ENCODE measurements at places on chromosomes 2 and 18.

DNA sequence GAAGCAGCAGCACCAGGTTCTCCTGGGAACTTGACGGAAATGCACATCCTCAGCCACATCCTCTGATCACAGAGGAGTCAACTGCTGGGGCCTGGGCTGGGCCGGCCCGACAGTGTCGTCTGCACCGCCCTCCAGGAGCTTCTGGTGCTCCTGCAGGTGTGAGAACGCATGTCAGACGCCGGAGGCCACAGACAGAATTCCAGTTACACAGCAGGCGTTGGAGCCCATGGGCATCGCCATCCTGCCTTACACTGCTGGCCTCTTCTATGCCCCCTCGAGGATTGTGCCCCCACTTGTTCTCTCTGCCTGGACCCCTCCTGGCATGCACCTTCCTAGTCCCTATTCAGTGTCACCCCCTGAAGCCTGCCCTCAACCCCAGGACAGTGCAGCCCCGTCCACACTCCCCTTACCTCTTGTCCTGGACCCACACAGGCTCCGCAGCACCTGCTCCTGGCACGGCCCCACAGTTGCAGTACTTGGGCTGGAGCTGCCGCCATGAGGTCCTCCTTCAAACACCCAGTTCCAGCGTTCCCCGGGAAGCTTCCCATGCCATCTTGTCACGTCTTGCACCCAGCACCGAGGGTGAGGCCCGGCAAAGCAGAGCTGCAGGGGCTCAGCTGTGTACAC lies 37.5 kb downstream of the ADI1 start:
- DNase-seq = no peak

GRCh38 chr2:123808243-123808642 lies 216.8 kb upstream of the CNTNAP5 start:
- DNase-seq = no peak

DNA sequence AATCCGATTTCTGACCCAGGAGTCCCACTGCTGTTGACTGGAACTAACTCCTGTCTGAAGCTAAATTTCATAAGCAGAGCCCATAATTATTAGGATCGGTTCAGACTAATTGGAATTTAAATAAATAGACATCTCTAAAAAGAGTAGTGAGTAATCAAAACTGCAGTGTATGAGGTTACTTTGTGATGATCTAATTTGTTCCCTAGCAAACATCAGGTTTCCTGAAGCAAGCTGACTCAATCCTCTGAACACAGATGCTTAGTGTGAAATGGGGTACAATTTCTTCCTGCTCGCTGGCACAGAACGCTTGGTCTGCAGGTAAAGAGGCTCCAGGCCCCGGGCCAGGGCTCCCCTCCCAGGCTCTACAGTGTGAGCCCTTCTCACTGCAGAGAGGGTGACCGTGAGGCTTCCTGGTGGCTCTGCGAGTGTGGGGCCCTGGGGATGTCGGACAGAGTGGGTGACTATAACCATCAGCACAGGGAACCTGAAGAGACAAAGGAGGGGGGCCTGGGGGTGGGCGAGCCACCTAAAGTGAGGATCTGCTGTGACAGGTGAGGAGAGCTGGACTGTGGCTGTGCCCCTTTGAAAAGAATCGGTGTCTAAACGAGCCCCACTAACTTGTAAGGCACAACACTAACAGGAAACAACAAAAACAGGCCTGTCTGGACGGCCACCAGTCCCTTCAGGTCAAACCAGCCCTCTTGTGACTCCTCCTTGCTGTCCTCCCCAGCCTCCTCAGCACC lies 20.2 kb downstream of the CHST10 start:
- no peak for DNase-seq

DNA sequence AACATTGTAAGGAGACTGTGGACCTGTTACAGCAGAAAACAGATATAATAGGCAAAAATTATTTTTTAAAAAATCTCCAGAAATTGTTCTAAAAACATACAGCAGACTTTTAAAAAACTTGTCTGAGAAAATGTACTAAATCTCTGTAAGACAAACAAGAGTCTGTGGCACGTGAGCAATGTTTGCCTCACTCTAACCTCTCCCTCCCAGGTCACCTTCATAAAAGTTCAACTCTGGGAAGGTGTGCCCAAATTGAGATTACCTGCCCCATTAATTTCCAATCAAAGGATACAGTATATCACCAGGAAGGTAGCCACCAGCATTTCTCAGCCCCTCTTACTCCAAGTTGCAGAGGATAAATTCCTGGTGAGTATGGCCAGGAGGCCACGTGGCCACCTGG lies 992.7 kb downstream of the TMEM182 start:
- no peak for DNase-seq

DNA sequence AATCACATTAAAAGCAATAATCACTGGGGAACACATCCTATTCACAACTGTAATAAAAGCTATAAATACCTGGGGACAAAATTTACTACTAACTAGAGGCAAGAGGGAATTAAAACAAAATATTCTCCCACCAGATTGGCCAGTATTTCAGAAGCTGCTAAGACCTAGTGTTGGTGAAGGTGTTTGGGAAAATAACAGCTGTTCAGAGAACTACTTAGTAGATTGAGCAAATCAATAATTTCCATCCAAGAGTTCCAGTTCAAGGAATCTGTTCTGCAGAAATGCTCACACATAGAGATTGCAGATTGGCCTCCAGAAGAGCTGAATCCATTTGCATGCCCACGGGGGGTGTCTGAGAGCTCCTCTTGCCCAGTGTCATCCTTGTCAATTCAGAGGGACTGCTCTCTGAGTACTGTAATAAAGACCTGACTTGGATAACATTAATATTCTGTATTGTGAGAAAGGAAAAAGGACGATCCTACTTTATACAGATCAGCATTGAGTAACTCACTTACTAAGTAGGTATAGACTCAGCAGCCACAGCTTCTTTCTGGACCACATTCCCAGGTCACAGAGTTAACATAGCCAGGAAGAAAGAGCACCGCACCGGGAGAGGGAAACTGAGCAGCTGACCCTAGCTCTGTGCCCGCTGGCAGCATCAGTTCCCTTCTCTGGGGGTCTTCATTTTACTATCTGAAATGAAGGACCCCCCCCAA lies 5.6 kb downstream of the TUBB6 start:
- DNase-seq = no peak

DNA sequence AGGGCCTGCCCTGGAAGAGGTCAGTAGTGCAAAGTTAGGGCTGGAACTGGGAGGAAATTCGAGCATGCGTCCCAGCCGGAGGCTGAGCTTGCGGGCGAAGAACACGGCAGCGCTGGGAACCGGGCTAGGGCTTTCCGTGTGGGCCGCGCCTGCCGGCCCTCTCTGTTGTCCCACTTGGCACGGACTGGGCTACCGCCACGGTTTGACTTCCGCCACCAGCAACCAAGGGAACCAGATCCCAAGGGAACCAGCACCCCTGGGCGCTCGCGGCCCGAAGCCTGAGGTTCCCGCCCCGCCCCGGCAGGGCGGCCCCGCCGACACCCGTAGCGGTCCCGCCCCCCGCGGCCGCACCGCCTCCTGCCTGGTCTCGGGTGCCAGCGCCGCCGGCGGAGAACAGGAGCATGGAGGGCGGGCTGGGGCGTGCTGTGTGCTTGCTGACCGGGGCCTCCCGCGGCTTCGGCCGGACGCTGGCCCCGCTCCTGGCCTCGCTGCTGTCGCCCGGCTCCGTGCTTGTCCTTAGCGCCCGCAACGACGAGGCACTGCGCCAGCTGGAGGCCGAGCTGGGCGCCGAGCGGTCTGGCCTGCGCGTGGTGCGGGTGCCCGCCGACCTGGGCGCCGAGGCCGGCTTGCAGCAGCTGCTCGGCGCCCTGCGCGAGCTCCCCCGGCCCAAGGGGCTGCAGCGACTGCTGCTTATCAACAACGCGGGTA lies at the start of gene SPR:
Gene SPR (plus strand): TSS at position 377 of the 708 bp plus-strand sequence. CDS start 25 bp downstream, at position 402.
- DNase-seq = peak; percentile 75

DNA sequence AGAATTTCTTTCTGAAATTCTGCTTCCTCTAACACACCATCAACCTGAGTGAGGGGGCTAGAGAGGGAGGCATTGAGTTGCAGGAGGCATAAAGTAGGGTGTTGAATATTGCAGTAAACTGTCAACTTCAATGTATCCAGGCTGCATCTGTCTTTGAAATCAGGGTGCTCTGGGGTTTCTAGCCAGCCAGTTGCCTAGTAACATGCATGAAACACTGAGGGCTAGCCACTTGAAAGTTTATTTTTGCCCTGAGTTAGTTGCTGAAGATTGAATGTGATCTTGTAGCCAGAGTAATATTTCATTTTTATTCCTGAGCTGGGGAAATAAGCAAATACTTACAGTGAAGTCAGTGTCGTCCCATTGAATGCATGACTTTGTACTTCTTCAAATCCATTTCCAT lies 41.9 kb downstream of the LHCGR start:
- no peak for DNase-seq

DNA sequence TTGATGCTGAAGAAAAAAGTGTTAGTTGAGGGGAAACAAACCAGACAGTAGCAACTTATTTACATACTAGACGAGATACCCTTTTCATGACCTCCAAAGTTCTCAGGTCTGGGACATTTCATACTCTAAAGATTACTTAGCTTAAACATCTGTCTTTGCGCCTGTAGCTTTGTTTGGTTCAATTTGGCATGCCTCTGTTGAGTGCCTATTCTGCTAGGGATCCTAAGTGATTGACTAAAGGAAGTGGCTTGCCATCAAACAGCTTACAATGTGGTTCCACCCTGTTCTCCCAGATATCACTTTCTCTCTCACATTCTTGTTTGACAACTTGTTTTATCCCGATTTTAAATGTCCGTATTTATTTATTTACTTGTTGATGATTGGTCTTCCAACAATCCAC lies 488.8 kb downstream of the PARD3B start:
- no peak for DNase-seq

- no peak for DNase-seq
Observed at GRCh38 chr18:33871363-33872025, 293.5 kb downstream of the ASXL3 start.

- DNase-seq = no peak
Observed at GRCh38 chr18:45008694-45009413, 328.2 kb downstream of the SETBP1 start.

GRCh38 chr2:200406379-200406778 lies 99.9 kb downstream of the SPATS2L start:
- DNase-seq = no peak

GRCh38 chr2:239544143-239544917 lies 143.5 kb upstream of the HDAC4 start:
- no peak for DNase-seq

DNA sequence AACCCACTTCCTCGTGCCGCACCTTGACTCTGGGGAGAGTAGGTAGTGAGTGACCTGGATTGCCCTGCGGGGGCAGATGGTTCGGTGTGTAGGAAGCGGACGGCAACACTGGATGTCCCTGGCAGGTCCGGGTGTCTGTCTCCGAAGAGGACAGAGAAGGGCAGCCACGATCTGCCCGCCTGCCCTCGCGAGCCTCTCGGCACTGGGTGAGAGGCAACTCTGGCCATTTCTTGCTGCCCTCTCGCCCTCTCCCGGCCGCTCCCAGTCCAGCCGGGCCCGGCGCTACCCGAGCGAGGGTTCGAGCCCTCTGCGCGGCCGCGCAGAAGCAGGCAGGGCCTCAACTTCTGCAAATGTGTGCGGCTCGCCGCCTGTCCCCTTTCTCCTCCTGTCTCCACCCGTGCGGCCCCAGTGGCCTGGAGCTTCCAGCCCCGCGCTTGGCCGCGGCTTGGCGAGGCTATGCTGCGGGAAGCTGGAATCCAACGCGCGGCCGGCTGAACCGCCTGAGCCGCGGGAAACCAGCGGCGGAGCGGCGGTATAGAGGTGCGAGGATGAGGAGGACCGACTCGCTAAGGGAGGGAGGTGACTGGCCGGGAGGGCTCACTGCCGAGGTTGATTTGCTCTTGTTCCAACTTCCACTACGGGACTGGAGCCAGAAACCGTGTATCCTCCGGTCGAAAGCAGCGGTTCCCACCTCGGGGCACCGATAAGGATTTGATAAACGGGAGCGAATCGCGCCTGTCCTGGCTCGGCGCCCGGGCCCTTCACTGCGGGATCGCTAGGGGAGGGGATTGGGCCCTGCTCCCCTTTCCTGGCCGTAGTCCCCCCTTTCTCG lies 1.5 kb downstream of the EPAS1 start:
- peak; percentile 36 for DNase-seq

GRCh38 chr2:236167297-236168109 lies 683 bp downstream of the GBX2 start:
- no peak for DNase-seq

DNA sequence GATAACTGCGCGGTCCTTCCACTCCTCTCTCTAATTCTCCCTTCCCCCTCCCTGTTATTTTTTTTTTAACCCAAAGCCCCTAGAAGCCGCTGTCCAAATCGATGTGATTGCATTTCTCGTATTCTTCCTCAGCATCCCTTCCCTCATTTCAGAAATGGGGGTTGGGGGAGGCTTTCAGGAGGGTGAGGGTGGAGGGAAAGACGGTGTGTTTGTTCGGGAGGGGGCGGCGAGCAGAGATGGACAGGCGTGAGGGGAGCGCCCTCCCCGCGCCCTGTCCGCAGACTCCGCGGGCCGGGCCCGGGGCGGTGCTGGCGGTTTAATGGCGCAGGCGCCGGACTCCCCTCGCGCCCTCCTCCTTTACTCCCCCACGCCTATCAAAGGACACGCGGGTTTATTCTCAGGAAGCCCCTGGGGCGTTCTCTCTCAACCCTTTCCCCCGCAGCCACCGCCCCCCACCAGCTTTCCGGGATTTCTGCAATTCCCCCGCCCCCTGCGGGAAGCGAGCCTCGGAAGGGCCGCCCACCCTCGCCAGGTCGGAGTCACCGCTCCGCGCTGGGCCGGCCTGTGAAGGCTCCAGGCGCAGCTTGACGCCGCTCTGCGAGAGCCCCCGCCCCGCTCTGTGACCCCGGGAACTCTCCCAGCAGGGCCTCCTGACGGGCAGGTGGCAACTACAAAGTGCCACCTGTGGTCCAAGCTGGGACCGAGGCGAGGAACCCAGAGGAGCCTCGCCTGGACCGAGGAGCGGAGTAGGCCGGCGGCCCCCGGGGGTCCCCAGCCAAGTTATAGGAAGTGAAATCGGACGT lies 981 bp downstream of the ST8SIA3 start:
- no peak for DNase-seq

DNA sequence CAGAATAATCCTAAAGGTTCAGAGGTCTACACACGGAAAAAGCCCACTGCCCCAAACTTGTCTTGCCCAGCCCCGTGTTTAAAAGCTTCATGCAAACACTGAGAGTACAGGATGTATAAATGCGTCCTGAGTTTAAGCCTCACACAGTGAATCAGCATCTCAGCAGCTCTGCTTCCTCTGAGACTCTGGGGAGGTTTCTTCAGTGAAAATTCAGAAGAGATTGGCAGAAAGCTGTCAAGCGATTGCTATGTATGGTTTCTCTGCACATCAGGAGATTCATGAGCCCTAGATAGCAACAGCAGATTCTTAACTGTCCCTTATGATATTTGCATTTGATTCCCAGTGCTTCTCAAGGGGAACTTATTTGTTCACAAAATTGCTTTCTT lies 27.1 kb downstream of the CRACDL start:
- no peak for DNase-seq
